ENCODE measurements at places on chromosomes 3 and 15. TPM values are rescaled to one million over a fixed set of nuclear protein-coding genes. Genes with fewer than 3 reads are reported as not detected.

The KAT2B gene
- total RNA-seq: 27.8 TPM

The REC114 gene
- total RNA-seq: not detected

The GOLGA6L4 gene
- total RNA-seq: 0.58 TPM

The POLQ gene
- 0.83 TPM for total RNA-seq

The NR2F2 gene
- 14.5 TPM for total RNA-seq

The TMEM45A gene
- 1.6 TPM for total RNA-seq

The PFKFB4 gene
- 2.1 TPM for total RNA-seq

GRCh38 chr3:55816794-55817576, 329.9 kb upstream of the WNT5A start:
- H3K4me1 ChIP-seq: no peaks in the 10 kb centered on the region
- H3K27me3 ChIP-seq: no peaks in the 10 kb centered on the region
- no peak for DNase-seq

DNA sequence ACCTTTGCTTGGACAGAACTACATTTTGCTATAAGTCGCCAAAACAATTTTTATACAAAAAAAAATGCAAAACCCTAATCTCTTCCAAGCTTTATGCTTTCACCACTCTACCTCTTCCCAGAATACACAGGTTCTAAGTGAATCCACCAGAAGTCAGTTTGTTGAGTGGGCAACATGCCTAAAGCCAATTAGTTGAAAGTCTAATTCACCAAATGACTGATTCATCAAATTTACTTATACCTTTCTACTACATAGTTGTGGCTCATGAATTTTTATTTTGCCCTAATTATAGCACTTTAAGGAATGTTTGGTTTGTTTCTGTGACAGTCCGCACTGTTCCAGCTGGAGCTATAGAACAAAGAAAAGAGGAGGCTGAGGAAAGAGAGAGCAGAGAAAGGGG, 265.9 kb upstream of the TGFBR2 start:
- peaks cover 17% of the 10 kb centered on the region for H3K4me1 ChIP-seq

GRCh38 chr15:39054128-39054732, 489.6 kb upstream of the RASGRP1 start:
- no peaks in the 10 kb centered on the region for H3K27me3 ChIP-seq
- no peak overlapping the region for H3K27ac ChIP-seq
- no peaks in the 10 kb centered on the region for H3K36me3 ChIP-seq
- H3K4me3 ChIP-seq: no peak overlapping the region

GRCh38 chr3:11238060-11238459, 34.1 kb upstream of the ATG7 start:
- H3K36me3 ChIP-seq: no peaks in the 10 kb centered on the region
- H3K27ac ChIP-seq: no peak overlapping the region
- no peaks in the 10 kb centered on the region for H3K4me1 ChIP-seq
- no peak overlapping the region for H3K4me3 ChIP-seq
- no peaks in the 10 kb centered on the region for H3K27me3 ChIP-seq
- no peak for DNase-seq

- no peaks in the 10 kb centered on the region for H3K27me3 ChIP-seq
- no peak overlapping the region for H3K4me3 ChIP-seq
- peaks cover 99% of the 10 kb centered on the region for H3K4me1 ChIP-seq
- DNase-seq: no peak
Observed at GRCh38 chr15:67134067-67134838, 68.9 kb downstream of the SMAD3 start.

DNA sequence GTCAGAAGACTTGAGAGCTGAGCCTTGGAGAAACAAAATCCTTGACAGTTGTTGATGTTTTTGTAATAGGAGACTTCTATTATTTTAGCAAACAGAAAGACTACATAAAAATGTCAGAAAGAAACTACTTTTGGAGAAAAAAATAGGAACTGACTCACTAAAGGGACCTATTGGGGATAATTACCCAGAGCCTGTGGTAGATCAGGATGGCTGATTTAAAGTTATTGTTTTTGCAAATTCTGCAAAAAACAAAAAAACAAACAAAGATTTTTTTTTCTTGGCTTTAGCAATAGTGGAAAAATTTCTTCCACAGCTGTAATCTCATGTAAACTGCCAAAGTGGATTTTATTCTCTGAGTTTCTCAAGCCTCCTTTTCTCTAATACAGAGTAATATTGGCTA, 101.5 kb upstream of the SATB1 start:
- H3K36me3 ChIP-seq: no peaks in the 10 kb centered on the region
- DNase-seq: no peak
- H3K4me3 ChIP-seq: no peak overlapping the region
- H3K27ac ChIP-seq: no peak overlapping the region
- H3K27me3 ChIP-seq: no peaks in the 10 kb centered on the region

GRCh38 chr3:9124730-9125129, 124.7 kb downstream of the SRGAP3 start:
- peaks cover 3% of the 10 kb centered on the region for H3K4me1 ChIP-seq
- H3K4me3 ChIP-seq: no peak overlapping the region
- H3K27ac ChIP-seq: no peak overlapping the region

GRCh38 chr3:147864754-147865354, 455.7 kb downstream of the ZIC1 start:
- no peaks in the 10 kb centered on the region for H3K36me3 ChIP-seq
- DNase-seq: no peak
- no peaks in the 10 kb centered on the region for H3K4me1 ChIP-seq

DNA sequence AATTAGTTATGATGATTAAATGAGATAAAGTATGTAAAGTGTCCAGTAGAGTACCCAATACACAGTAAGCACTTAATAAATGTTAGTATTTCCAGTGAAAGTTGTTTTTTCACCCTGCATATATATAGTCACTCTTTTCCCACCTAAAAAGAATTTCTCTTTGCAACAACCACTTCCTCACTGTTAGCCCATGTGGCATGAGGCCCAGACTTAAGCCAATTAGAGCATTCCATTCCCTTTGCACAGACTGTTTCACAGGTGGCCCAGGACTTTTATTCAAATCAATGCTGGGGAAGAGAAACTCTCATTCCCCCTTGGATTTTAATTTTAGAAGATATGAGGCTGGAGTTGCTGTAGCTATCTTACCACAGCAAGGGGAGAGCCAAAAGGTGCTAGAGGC, 3.7 kb downstream of the IFT80 start:
- H3K4me3 ChIP-seq: no peak overlapping the region
- peaks cover 5% of the 10 kb centered on the region for H3K4me1 ChIP-seq
- no peaks in the 10 kb centered on the region for H3K27me3 ChIP-seq
- no peaks in the 10 kb centered on the region for H3K36me3 ChIP-seq

DNA sequence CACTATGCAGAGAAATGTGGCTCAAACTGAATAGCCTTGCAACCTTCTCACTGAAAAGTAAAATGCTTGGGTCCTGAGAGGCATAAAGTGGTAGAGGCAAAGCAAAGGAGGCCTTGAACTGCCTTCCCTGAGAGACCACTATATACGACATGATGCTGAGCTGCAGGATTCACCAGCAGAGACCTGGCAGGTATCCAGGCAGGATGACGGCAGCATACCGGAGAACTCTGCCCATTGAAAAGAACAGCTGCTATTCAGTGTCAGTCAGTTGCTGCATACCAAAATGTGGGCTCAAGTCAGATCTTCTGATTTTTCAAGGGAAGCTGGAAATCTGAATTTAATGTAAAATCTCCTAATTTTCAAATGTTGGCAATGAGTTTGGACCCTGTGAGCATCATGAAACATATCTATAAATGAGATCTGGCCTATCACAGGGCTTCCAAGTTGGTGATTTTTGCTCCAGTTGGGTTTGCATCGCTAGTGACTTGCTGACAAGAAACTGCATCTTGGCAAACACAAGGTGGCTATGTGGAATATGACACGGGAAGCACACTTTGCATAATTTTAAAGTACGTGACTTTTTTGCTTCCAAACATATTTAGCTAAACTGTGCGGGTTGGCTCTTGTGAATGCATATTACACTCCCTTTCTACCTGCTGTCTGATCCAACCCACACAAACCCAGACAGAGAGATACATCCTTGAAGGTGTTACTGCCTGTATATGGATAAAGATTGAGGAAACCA, 529.0 kb downstream of the AGBL1 start:
- no peaks in the 10 kb centered on the region for H3K36me3 ChIP-seq
- no peaks in the 10 kb centered on the region for H3K27me3 ChIP-seq
- no peak overlapping the region for H3K4me3 ChIP-seq
- peak overlapping the region; percentile 58 for H3K27ac ChIP-seq

- no peak for DNase-seq
- peaks cover 68% of the 10 kb centered on the region for H3K36me3 ChIP-seq
- peak overlapping the region; percentile 26 for H3K4me3 ChIP-seq
- no peaks in the 10 kb centered on the region for H3K27me3 ChIP-seq
- H3K27ac ChIP-seq: peak overlapping the region; percentile 87
Observed at GRCh38 chr3:48928679-48929078, 10.0 kb downstream of the ARIH2 start.

GRCh38 chr3:71129611-71130431, 453.7 kb downstream of the FOXP1 start:
- no peak for DNase-seq
- H3K4me3 ChIP-seq: peak overlapping the region; percentile 63
- H3K27me3 ChIP-seq: no peaks in the 10 kb centered on the region
- peaks cover 45% of the 10 kb centered on the region for H3K4me1 ChIP-seq
- no peaks in the 10 kb centered on the region for H3K36me3 ChIP-seq

DNA sequence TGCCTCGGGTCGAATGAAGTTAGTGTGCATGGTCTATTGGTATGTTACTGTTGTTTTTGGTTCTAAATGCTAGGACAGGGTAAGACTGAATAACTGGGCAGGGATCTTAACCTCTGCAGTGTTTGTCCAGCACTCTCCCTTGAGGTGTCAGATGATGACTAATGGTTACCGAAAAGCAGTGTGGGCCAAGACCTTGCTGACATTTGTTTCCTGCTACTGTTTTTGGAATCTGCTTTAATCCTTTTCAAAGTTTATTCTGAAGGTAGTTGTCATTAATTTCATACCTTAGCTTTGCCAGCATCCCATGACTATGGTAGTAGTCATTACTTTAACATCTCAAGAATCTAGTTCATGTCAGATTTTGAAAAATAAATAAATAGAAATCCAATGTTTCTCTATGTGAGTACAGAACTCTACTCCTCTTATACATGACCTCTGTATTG, 117.0 kb downstream of the P3H2 start:
- H3K4me1 ChIP-seq: no peaks in the 10 kb centered on the region
- no peak overlapping the region for H3K4me3 ChIP-seq
- H3K27me3 ChIP-seq: no peaks in the 10 kb centered on the region

- no peaks in the 10 kb centered on the region for H3K36me3 ChIP-seq
- no peaks in the 10 kb centered on the region for H3K27me3 ChIP-seq
- no peak overlapping the region for H3K4me3 ChIP-seq
- H3K4me1 ChIP-seq: peaks cover 67% of the 10 kb centered on the region
- no peak overlapping the region for H3K27ac ChIP-seq
- DNase-seq: no peak
Observed at GRCh38 chr3:45612138-45612537, 17.6 kb downstream of the LIMD1 start.

DNA sequence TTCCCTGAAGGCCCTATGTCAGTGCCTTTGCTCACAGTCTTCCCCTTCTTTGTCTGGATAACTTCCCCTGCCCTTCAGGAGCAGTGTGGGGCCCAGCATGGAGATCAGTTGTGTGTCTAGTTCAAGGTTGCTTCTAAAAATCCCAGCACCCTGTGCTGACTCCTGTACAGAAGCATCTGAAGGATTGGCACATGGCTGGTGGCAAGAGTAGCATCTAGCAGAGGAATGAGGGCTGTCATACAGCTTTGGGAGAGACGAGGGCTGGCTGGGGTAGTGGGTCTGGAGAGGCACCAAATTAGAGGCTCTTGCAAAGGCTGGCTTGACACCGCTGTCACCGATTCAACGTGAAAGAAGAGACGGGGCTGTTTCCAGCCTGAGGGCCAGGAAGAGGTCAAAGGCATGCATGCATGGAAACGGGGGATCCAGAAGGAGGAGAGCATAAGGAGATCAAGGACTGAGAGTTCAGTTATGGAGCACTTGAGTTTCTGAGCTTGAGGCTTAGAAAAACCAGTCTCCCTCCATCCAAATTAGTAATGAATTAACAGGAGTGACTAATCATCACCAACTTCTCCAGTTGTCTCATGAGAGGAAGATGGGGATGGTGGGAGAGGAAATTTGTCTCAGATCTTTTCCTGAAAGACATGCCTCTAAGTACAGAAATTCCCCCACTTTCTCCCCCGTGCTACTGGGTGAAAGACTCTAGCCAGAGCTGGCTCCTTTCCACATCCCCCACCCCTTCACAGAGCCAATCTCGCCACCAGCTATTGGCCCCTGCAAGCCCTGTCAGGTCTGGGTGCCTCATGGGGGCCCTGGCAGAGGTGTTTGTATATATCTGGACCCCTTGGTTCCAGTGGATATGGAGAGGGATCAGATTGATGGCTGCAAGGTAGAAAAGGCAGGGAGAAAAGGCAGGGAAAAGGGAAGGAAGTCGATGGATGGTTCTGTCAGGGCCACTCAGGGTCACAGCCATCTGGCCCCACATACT, 45.9 kb downstream of the SLCO2A1 start:
- H3K27me3 ChIP-seq: no peaks in the 10 kb centered on the region
- no peaks in the 10 kb centered on the region for H3K36me3 ChIP-seq
- H3K4me1 ChIP-seq: no peaks in the 10 kb centered on the region
- H3K4me3 ChIP-seq: no peak overlapping the region

DNA sequence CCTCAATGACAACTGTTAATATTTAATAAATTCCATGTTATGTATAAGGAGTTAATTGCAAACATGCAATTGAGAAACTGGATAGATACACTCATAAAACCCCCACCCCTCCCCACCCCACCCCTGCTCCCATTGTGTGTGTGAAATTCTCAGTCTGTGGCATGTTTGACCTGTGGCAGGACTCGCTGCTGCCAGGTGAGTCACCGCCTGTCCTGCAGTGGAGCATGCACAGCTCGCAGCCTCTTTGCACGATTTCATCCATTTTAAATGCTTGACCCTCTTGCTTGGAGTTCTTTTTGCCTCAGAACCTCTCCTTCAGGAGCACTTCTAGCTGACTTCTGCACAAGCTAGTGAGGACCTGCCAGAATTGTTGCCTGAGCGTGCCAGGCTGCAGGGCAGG, 5.3 kb upstream of the APEH start:
- H3K4me1 ChIP-seq: peaks cover 6% of the 10 kb centered on the region
- DNase-seq: no peak
- H3K27me3 ChIP-seq: no peaks in the 10 kb centered on the region
- H3K4me3 ChIP-seq: no peak overlapping the region

GRCh38 chr3:127409421-127410136, 121.7 kb upstream of the PRR20G start:
- H3K27me3 ChIP-seq: no peaks in the 10 kb centered on the region
- H3K36me3 ChIP-seq: no peaks in the 10 kb centered on the region
- DNase-seq: no peak
- H3K4me3 ChIP-seq: no peak overlapping the region
- no peaks in the 10 kb centered on the region for H3K4me1 ChIP-seq

DNA sequence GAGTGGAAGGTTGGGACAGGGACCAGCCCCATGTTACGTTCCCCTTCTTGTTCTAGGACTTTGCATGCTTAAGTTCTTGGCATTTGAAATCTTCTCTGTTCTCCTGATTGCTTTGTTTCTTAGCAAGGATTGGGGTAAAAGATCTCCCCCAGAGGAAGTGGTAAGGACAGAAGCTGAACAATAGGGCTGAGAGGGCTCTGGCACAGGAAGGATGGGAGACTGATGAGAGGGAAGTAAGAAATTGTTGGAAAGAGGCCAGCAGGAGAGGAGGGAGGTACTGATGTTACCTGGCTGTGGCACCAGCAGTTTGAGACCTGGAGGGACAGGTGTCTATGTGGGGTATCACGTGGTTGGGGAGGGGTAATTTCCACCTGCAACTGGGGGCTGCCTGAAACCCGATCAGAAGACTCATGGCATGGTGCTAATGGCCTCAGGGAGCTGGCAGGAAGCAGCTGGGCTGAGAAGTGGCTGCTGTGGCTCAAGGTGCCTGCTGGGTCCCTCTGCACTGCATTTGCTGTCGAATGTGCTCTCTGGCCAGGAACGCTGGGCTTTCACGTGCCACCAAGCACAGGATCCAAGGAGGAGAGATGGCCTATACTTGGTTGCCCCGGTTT, 108.4 kb downstream of the LSM3 start:
- H3K27ac ChIP-seq: peak overlapping the region; percentile 71
- no peak overlapping the region for H3K4me3 ChIP-seq
- H3K4me1 ChIP-seq: peaks cover 58% of the 10 kb centered on the region
- DNase-seq: no peak
- H3K36me3 ChIP-seq: no peaks in the 10 kb centered on the region
